Bone marrow (tissue), 2 donors: ENCODE measurements at places on chromosomes 2 and 18.

GRCh38 chr2:102016399-102016955, 24.7 kb downstream of the IL1R2 start:
- DNase-seq = no peak

- DNase-seq = no peak
Observed at GRCh38 chr2:145593280-145593679, 1073.4 kb upstream of the ZEB2 start.

DNA sequence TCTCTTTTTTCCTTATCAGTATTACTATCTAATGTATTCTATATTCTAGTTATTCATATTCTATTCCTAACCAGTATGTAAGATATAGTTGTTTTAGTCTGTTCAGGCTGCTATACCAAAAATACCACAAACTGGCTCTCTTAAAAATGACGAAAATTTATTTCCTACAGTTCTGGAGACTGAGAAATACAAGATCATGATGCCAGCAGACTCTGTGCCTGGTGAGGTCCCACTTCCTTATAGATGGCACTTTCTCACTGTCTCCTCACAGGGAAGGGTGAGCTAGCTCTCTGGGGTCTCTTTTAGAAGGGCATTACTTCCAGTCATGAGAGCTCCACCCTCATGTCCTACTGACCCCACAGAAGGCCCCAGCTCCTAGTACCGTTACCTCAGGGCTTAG, 4.8 kb upstream of the ARHGAP15 start:
- DNase-seq = no peak

DNA sequence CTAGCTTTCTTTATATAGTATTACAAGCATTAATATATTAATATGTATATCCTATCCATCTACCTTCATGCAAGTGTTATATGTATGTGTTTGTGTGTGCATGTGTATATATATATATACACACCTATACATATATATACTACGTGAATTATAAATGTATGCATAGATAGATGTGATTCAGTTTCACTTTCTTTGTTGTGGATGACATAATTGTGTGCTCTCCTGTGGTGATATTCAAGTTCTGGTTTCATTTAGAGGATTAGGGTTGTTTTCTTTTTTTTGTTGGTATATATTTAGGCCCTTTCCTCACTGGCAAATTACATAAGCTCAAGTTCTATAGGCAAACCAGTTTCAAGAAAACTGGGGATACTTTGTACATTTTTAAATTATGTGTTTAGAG, 225.7 kb upstream of the FANCL start:
- no peak for DNase-seq

DNA sequence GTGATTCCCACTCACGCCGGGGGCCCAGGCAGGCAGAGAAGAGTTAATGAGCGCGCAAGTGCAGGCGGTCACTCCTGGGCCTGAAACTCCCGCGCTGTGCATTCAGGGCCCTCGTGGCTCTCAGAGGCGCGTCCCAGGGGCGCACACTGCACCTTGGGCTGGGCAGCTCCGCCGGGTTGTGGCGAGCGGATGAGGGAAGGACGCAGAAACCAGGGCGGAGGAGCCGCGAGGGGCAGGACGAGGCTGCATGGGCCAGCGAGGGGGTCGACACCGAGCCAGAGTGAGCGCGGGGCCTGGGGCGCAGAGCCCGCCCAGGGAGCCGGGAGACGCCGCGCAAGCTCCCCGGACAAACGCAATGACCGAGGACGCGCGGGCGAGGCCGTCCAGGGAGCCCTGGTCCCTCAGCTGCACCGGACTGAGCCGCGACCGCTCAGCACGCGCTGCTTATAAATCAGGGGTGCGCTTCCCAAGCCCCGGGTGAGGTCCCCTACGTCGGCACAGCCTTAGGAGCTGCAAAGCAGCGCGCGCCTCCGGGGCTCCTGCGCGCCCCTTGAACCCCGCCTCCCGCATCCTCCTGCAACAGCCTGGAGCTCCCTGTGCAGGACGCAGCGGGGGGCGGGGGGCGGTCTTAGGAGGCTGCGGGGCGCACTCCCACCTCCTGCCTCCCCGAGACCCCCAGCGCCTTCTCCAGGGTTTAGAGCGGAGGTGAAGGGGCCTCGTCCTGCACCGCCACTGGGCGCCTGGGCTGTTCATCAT, 180.2 kb upstream of the ALKAL2 start:
- DNase-seq = no peak

GRCh38 chr2:31235504-31235902, 1.6 kb downstream of the EHD3 start:
- no peak for DNase-seq

- DNase-seq = no peak
Observed at GRCh38 chr2:98311771-98312545, 34.3 kb upstream of the CNGA3 start.

GRCh38 chr2:46981662-46982350, 66.2 kb upstream of the MCFD2 start:
- DNase-seq = no peak

DNA sequence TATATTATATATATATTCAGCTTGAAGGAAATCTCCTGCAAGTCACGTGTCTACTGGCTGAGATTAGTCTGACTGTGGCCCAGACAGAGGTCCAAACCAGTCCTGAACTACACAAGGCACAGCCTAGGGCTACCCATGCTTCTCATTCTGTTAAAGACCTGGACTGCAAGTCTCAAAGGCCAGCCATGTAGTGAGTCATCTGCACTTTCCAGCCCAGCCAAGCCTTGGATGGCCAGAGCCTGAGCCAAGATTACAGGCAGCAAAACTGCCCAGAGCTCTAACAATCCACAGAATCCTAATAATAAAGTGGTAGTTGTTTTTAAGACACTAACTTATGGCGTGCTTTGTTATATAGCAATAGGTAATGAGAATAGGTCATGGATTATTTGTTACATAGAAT, 259.6 kb downstream of the SS18 start:
- no peak for DNase-seq

GRCh38 chr2:121777699-121778058, 22.2 kb downstream of the TSN start:
- no peak for DNase-seq

GRCh38 chr2:179268277-179268925, 3.8 kb upstream of the SESTD1 start:
- no peak for DNase-seq

DNA sequence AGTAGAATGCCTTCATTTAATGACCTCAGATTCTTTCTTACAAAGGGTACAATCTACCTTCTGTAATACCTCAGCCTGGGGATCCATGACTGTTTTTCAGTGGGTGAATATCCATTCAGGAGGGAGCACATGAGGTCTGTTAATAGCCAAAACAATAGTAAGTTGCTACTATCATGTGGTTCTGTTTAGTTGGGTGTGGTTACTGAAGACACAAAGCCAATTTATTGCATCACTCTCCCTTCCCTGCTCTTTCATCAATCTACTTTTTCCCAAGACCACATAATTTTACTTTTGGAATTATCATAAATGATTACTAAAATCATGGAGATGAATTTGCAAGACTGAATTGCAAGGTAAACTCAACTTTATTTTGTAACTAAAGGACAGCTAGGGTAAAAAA, 254.2 kb downstream of the GALNT13 start:
- no peak for DNase-seq

GRCh38 chr2:216328347-216328746, 43.9 kb downstream of the MARCHF4 start:
- DNase-seq = no peak

GRCh38 chr18:65661391-65661790, 89.4 kb upstream of the CDH7 start:
- DNase-seq = no peak

DNA sequence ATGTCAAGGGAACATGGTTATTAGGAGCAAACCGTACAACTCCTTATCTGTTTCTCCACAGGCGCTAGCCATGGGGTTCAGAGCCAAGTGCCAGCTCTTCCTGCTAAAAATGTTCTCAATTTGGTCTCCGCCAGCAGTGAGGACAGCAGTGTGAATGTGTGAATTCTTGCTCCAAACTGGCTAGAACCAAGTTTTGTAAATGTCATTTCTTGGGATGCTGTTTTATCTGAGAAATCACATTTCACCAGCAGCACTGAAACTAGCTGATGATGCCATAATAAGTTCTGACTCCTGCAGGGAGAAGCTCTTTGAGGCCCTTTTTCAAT, 140.6 kb upstream of the LGALSL start:
- DNase-seq = no peak

DNA sequence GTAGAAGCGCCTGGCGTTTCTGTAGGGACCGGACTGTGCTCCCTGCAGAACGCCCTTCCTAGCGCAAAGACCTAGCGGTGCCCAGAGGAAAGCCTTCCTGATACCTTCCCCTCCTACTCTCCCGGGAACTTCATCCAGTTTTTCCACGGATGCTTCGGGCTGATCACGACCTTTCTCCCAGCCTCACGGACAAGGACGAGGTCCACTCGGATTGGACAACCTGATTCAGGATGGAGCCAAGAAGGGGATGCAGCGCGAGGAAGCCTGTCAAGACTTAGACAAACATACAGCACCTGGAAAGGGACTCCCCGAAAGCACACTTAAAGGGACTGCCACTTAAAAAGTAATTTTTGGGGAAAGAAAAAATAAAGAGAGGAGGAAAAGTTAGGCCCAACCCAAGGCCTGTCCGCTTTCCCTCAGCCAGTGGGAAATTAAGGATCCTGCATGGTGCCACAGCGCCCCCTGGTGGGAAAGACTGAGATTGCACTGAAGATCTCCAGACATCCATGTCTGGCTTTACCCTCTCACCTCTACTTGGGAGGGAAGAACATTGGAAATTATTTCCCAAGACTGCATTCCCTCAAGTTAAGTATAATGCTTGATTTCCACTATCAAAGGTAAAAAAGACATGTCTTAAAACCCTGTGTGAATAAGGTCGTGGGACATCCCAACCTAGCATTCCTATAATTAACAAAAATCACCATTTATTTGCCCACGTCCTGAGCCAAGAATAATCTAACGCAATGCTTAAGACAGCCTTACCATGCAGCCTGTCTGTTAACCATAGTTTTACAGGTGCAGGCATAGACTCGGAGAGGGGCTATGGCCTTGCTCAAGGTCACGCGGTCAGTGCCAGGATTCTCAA, 13.4 kb upstream of the COPS8 start:
- peak; percentile 24 for DNase-seq

DNA sequence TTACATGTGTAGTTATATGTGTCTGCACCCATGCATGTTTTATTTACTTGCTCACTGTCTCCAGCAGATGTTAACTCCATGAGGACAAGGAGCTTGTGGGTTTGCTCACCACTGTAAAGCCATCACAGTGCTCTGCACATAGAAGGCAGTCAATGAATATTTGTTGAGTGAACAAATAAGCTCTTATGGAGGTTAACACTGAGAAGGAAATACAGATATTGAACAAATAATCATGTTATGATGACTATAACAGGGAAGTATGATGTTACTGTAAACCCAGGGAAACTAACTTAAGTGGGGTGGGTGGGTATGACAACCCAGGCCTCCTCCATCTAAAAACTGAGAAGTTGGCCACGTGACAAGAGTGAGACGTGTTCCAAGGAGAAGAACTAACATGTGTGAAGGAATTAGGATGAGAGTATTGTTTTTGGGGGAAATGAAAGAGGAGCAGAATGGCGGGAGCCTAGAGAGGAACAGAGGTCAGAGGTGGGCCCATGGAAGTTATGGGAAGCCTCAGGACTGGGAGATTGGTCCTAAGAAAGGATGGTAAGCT, 6.0 kb upstream of the FAM117B start:
- no peak for DNase-seq

DNA sequence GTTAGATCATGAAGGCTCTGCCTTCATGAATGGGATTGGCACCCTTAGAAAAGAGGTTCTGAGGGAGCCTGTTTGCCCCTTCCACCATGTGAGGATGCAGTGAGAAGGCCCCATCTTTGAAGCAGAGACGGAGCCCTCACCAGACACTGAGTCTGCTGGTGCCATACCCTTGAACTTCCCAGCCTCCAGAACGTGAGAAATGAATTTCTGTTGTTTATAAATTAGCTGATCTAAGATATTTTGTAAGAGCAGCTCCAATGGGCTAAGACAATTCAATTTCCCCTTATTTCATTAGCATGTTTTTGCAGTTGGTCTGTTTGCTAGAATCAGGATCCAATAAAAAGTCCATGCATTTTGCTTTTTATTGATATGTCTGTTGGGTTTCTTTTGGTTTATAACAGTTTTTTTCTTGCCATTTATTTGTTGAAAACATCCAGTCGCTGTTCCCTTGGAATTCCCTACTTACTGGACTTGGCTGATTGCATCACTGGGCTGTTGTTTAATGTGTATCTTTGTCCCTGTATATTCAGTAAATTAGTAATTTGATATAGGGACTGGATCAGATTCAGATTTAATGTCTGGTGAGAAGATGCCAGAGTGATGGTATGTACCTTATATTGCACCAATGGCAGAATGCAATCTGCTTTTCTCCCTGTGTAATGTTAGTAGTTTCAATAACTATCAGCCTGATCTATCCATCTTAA, 24.0 kb upstream of the GREB1 start:
- no peak for DNase-seq

DNA sequence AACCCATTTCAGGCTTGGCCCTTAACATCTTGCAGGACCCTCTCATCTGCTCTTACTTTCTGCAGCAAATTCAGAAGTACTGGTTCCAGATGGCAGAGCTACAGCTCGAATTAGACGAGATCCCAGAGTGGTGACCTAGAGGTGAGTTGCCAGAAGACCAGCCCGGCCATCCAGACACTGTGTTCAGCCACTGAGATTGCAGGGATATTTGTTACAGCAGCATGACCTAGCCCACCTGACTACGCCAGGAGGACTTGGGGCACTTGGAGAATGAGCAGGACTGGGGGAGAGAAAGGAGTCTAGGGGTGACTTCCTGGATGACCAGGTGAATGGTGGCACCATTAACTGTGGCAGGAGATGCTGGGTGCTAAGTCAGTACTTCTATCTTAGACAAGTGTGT, 67.2 kb upstream of the ID2 start:
- DNase-seq = no peak

GRCh38 chr2:145753041-145753608, 1233.2 kb upstream of the ZEB2 start:
- DNase-seq = no peak

DNA sequence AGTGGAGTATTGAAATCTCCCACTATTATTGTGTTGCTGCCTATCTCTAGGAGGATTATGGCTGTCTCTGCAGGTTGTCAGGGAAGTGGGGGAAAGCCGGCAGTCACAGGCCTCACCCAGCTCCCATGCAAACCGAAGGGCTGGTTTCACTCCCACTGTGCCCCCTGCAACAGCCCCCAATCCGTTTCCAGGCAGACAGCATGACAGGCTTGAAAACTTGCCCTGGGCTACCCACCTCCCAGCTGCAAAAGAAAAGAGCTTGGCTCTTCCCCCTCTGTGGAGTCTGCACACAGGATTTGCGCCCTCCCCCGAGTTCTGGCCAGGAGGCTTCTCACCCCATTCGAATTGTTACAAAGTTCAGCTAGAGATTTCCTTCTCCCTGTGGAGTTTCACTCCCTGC, 87.4 kb upstream of the MSTN start:
- no peak for DNase-seq

- DNase-seq = no peak
Observed at GRCh38 chr2:127771756-127772155, 39.2 kb downstream of the WDR33 start.

GRCh38 chr2:54845094-54845493, 121.6 kb downstream of the EML6 start:
- no peak for DNase-seq
